Sigmoid colon (tissue), 7 donors: ENCODE measurements at places on chromosomes 16 and 17. TPM values are rescaled to one million over a fixed set of nuclear protein-coding genes. Genes with fewer than 3 reads are reported as not detected.

The KCNJ18 gene
- total RNA-seq, result not detected

GRCh38 chr17:68587847-68588246 is 13.3 kb downstream of the FAM20A start:
- H3K36me3 ChIP-seq, result no peaks in the 10 kb centered on the region
- H3K27me3 ChIP-seq, result no peaks in the 10 kb centered on the region
- H3K4me1 ChIP-seq, result no peaks in the 10 kb centered on the region

The EPX gene
- not detected for total RNA-seq

The HBQ1 gene
- not detected for total RNA-seq

GRCh38 chr16:89593841-89594240 is 18.3 kb downstream of the CPNE7 start:
- H3K4me1 ChIP-seq, result no peaks in the 10 kb centered on the region
- no peak overlapping the region for H3K27ac ChIP-seq
- no peak overlapping the region for H3K4me3 ChIP-seq
- DNase-seq, result no peak
- no peaks in the 10 kb centered on the region for H3K27me3 ChIP-seq
- H3K36me3 ChIP-seq, result no peaks in the 10 kb centered on the region

DNA sequence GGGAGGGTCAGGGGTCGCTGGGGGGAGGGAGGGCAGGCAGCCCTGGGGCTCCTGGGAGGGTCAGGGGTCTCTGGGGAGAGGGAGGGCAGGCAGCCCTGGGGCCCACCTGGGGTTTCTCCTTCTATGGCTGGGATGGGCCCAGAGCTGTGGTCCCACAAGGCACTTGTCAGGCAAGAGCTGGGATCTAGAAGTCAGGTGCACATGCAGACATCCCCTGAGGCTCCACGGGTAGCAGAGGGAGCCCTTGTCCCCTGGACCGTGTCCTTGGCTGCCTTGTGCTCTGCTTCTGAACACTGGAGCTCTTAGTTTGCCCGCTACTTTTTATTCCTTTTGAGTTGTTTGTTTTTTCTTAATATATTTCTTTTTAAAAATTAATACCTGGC is 1.8 kb downstream of the TUBB3 start:
- H3K36me3 ChIP-seq, result no peaks in the 10 kb centered on the region
- DNase-seq, result no peak
- H3K4me1 ChIP-seq, result peaks cover 51% of the 10 kb centered on the region
- no peak overlapping the region for H3K4me3 ChIP-seq
- no peak overlapping the region for H3K27ac ChIP-seq
- H3K27me3 ChIP-seq, result peaks cover 46% of the 10 kb centered on the region

The TMC5 gene
- total RNA-seq, result not detected

- H3K27ac ChIP-seq, result no peak overlapping the region
- no peak overlapping the region for H3K4me3 ChIP-seq
- no peaks in the 10 kb centered on the region for H3K4me1 ChIP-seq
- DNase-seq, result no peak
- H3K27me3 ChIP-seq, result no peaks in the 10 kb centered on the region
Observed at GRCh38 chr17:62791235-62791734, 16.8 kb downstream of the MARCHF10 start.

DNA sequence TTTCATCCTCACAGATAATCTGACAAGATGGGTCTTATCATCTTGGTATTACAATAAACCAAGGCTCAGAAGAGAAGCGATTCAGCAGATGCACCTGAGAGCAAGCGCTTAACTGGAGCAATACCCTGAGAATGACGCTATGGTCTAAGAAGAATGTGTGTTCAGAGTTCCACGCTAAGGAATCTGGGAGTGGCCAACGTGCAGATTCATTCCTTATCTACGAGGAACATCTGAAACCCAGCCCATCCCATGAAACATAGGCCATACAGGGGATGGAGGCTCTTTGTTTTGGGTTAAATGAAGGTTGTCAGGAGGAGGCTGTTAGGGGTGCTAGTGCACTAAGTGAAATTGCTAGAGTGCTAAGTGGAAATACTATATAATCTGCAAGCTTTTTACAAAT is 28.5 kb upstream of the KDM8 start:
- H3K36me3 ChIP-seq, result no peaks in the 10 kb centered on the region
- no peak for DNase-seq
- no peaks in the 10 kb centered on the region for H3K27me3 ChIP-seq
- no peak overlapping the region for H3K27ac ChIP-seq
- H3K4me1 ChIP-seq, result no peaks in the 10 kb centered on the region

The ARL5C gene
- 0.28 TPM for total RNA-seq

The GPR139 gene
- total RNA-seq, result not detected

The TMEM92 gene
- not detected for total RNA-seq

The ACE gene
- 24.9 TPM for total RNA-seq

DNA sequence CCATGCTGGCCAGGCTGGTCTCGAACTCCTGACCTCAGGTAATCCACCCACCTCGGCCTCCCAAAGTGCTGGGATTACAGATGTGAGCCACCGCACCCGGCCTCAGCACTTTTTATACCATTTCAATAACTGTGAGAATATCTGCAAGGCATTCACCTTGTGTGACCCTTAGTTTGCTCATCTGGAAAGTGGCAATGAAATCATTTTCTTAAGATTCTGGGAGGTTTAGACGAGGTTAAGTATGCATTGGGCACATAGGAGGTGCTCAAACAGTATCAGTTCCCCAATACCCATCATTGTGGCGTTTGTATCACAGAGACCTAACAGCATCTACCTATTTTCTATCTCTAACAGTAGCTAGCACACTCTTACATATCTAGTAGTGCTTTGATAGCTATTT is 481.9 kb upstream of the ERCC4 start:
- DNase-seq, result no peak
- H3K27me3 ChIP-seq, result no peaks in the 10 kb centered on the region
- no peaks in the 10 kb centered on the region for H3K36me3 ChIP-seq

- H3K4me1 ChIP-seq, result no peaks in the 10 kb centered on the region
- no peak overlapping the region for H3K27ac ChIP-seq
- DNase-seq, result no peak
- no peak overlapping the region for H3K4me3 ChIP-seq
- H3K27me3 ChIP-seq, result no peaks in the 10 kb centered on the region
- no peaks in the 10 kb centered on the region for H3K36me3 ChIP-seq
Observed at GRCh38 chr17:3947318-3947810, 16.9 kb downstream of the ATP2A3 start.

DNA sequence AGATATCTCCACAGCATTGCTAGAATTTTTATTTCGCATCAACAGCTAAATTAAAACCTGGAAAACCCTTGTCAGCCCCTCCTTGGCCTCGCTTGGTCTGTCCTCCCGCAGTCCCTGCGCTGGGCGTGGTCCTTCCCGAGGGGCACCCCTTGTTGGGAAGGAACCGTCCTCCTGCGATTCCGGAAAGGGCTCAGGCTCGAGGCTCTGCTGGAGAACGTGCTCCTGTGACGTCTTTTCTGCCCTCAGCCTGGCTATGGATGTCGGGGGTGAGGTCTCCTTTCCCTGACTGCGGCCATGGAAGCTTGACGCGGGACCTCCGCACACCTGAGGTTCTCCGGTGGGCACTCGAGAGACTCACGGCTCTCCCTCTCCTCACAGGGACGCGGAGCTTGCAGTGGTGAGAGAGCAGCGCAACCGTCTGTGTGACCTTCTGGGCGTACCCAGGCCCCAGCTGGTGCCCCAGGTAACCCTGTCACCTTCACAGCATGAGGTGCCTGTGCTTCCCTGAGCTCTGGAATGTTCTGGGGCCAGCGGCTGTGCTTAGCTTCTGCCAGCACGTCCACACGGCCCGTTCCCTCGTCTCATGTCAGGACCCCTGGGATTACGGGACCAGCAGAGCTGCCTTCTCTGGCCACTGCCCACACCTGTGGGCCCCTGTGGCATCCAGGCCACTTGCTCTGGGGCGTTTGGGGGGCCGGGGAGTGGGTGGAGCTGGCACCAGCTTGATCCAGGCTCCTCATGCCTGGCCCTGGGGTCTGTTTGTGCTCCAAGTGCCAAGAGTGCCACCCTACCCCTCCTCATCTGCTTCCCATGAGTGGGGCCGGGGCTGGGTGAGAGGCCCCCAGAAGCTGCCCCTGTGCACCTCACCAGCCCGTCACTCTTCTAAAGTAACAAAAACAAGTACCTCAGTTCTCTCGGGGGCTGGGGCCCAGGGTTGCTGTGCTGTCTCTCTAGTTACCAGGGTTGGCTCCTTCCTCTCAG is 101.5 kb upstream of the ZNF750 start:
- peak; percentile 45 for DNase-seq
- peaks cover 91% of the 10 kb centered on the region for H3K36me3 ChIP-seq
- H3K27me3 ChIP-seq, result no peaks in the 10 kb centered on the region
- H3K4me1 ChIP-seq, result no peaks in the 10 kb centered on the region
- H3K4me3 ChIP-seq, result no peak overlapping the region
